ENCODE measurements at places on chromosomes 12 and 14.

DNA sequence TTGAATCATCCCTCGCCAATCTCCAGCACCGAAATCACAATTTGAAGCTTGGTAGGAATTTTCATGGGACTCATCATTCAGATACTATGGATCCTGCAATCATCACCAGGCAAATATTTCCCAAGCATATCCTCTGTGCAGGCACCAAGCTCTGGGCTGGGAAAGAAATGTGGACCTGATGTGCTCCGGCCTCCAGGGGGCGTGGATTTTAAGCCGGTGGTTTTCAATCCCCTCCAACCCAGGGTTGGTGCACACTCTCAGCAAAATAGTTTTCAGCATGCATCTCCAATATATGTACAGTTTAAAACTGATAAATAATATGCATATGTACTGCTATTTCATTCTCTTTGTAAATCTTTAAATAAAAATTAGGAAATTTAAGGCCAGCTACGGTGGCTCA lies 98.9 kb downstream of the RBM19 start:
- peak; percentile 25 for DNase-seq

- DNase-seq, result peak; percentile 59
Measured at GRCh38 chr14:70097576-70098249, 91.0 kb downstream of the SLC8A3 start.

GRCh38 chr12:110599334-110599733 lies 14.6 kb upstream of the TCTN1 start:
- no peak for DNase-seq

DNA sequence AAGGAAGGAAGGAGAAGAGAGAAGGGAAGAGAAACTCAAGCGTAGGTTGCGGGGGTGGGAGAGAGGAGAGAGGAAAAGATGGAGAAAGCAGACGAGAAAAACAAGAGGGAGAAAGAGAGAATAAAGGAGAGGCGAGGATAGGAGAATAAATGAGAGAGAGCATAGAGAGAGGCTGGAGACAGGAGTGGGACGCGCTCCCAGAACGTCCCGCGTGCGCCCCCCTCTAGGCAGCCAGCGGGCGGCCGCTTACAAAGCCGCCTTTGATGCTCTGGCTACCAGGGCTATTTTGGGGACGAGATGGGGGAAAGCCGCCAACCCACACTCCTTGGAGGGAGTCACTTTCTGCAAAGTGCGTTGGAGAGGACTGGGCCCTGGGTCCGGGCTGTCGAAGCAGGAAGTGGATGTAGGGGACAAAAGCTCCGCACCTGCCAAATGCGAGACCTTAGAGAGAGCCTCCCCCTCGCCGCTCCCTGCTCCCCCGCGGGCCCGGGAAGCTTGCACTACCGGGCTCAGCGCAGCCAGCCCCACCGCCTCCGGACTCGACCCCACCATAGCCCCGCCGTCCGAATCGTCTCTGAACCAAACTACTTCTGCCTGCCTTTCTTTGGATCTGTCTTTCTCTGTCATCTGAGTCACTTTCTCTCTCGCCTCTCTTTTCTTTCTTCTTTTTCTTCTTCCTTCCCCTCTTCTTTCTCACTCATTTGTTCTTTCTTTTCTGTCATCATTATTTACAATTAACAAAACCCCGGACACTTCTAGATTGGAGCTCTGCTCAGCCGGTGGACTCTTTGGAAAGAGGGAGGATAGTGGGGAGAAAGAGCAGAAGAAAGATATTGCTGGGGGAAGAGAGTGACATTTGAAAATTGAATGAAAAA lies 8.0 kb downstream of the ASCL1 start:
- peak; percentile 67 for DNase-seq

GRCh38 chr12:2378835-2379330 lies 326.1 kb downstream of the CACNA1C start:
- no peak for DNase-seq

GRCh38 chr12:32671930-32672780 lies 6.9 kb upstream of the DNM1L start:
- DNase-seq, result peak; percentile 88

GRCh38 chr14:71181215-71182003 lies 274.1 kb downstream of the PCNX1 start:
- DNase-seq, result no peak

DNA sequence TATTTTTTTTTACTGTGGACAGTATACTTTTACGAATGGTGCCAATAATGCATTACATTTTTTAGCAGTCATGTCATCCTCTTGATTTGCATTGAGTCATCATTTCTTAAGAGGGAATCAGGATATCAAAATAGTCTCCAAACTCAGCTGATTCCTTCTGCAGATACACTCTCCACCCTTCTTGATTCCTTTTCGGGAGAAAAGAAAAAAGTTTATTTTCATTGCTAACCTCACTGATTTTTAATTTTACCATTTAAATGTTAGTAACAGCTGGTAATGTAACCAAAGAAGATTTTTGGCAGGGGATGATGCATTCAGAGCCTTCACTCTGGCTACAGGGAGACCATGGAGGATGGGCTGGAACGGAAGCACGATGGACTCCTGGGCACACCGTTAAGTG lies 47.5 kb downstream of the MRPL42 start:
- no peak for DNase-seq

GRCh38 chr14:22579236-22579635 lies 9.8 kb downstream of the DAD1 start:
- DNase-seq, result no peak

DNA sequence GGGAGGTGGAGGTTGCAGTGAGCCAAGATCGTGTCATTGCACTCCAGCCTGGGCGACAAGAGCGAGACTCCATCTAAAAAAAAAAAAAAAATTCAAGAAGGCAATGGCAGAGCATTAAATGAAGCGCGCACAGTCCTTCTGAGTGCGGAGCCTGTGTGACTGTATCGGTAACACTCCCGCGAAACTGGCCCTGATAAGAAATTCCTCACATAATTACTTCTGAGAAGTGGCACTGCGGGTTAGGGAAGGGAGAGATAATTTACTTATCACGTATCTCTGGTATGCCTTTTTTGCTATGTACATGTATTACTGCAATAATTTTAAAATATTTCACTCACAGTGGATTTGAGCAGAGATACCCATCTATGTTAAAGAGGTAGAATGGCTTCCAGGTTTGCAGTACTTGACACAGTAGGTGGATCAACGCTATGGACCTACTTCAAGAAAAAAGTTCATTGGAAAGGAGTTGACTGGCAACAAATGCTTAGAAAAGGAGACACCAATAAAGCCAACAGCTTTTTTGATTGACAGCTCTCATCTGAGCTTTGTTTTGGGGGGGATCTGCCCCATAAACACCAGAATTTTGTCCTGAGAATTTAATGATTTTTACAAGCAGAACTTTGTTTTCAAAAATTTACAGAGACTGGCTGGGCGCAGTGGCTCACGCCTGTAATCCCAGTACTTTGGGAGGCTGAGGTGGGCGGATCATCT lies 29.2 kb upstream of the SPTLC2 start:
- DNase-seq, result no peak

GRCh38 chr12:87513536-87514280 lies 515.5 kb downstream of the C12orf50 start:
- no peak for DNase-seq

- DNase-seq, result no peak
Measured at GRCh38 chr12:89484470-89484869, 40.1 kb downstream of the GALNT4 start.

DNA sequence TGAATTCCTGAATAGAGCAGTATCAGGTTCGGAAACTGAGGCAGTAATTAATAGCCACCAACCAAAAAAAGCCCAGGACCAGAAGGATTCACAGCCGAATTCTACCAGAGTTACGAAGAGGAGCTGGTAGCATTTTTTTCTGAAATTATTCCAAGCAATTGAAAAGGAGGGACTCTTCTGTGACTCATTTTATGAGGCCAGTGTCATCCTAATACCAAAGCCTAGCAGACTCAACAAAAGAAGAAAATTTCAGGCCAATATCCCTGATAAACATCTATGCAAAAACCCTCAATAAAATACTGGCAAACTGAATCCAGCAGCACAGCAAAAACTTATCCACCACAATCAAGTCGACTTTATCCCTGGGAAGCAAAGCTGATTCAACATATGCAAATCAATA lies 202.3 kb upstream of the SLC16A7 start:
- no peak for DNase-seq
